ENCODE measurements at places on chromosomes 4 and X.

DNA sequence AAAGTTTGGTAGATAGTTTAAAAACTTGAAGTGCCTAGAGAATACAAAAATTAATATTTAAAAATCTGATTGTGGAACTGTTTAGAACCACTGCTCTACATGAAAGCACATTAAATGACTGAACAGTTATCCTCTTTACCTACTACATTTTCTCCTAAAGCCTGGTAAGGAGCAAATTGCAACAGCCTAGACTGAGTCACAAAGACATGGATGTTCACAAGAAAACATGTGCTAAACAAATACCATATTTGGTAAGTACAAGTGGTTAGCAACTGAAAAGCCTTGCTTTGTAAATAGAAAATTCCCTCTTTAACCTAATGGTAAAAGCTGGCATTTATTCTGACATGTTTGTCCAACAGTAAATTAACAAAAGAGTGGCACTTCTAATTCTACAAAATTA lies 203.1 kb downstream of the FBXO8 start:
- DNase-seq = no peak

DNA sequence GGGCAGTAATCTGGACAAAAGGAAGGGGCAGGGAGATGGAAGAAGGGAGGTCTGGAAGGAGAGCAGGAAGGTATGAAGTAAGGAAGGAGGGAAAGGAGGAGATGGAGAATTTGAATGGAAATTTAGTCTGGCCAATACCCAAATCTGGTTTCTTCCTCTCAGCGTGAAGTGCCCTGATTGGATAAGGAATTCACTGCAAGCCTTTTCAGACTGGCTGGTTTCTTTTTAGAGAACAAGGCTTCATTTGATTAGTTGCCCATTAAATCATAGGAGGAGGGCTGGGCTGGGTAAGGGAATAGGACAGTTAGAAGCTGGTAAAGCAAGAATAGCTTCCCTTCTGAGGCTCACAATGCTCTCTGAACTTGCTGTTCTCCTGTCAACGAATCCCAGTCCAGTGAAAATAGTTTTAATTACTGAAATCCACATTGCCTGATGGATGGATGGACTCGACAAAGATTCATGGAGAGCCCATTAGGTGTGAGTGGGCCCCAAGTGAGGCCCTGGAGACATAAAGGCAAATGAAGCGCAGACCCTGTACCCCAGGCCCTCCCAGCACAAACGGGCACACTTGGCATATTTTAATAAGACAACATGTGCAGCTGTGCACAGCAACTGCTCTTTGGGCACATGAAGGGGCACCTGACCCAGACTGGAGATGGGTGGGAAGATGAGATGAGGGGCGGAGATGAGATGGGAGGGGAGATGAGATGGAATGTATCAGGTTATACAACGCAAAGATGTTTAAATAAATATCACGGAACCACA lies 347.1 kb upstream of the GATB start:
- DNase-seq = no peak

DNA sequence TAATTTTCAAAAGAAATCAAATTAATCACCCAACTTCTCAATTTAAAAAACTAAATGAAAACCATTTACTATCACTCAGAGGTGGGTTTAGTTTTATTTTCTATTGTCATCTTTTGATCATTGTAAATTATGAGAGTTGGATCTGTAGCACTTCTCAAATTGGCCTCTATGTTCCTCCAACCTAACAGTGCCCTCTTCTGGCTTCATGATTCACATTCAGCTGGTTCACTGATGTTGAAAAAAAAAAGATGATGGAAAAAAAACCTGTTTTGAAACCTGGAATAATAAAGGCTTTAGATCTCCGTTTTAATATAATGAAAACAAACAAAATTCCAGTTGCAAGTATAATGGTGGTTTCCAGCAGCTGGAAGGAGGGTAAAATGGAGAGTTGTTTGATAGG lies 2.4 kb upstream of the NBDY start:
- DNase-seq = peak; percentile 43

DNA sequence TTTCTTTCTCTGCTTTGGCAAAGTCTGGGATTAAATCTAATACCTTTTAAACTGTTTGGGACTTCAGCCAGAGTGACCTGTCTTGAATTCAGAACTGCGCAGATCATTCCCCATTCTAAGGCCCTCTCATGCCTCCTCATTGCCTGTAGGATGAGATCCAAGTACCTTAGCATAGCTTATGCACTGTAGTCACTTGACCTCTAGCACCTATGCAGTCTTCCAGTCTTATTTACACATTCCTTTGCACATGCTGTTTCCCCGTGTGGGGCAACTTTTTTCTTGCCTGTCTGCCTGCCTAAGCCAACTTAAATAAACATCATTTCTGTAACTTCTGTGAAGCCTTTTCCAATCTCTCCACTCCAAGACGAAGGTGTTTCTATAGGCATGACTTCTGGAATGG lies 68.4 kb downstream of the AR start:
- DNase-seq = peak; percentile 36

GRCh38 chrX:7614616-7615015 lies 228.4 kb upstream of the VCX start:
- DNase-seq = no peak

GRCh38 chr4:1901127-1901526 lies 29.9 kb downstream of the NSD2 start:
- DNase-seq = no peak

DNA sequence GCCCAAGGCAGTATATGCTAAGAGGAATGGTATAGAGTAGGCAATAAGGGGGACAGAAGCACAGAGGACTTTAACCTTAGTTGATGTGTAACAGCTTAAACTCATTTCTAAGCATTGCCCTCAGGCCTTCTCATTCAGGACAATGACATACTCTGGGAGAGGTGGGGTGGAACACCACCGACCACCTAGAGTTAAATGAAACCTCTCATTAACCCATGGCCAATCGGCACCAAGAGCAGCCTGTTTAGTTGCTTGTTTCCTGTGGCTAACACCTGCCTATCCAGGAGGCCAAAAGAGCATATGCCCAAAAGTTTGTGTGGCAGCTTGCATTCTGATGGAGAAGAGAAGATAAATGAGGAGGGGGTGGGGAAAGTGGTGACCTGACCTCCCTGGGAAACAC lies 88.7 kb upstream of the PLAC1 start:
- no peak for DNase-seq

GRCh38 chr4:10579648-10580047 lies 104.9 kb downstream of the CLNK start:
- no peak for DNase-seq

DNA sequence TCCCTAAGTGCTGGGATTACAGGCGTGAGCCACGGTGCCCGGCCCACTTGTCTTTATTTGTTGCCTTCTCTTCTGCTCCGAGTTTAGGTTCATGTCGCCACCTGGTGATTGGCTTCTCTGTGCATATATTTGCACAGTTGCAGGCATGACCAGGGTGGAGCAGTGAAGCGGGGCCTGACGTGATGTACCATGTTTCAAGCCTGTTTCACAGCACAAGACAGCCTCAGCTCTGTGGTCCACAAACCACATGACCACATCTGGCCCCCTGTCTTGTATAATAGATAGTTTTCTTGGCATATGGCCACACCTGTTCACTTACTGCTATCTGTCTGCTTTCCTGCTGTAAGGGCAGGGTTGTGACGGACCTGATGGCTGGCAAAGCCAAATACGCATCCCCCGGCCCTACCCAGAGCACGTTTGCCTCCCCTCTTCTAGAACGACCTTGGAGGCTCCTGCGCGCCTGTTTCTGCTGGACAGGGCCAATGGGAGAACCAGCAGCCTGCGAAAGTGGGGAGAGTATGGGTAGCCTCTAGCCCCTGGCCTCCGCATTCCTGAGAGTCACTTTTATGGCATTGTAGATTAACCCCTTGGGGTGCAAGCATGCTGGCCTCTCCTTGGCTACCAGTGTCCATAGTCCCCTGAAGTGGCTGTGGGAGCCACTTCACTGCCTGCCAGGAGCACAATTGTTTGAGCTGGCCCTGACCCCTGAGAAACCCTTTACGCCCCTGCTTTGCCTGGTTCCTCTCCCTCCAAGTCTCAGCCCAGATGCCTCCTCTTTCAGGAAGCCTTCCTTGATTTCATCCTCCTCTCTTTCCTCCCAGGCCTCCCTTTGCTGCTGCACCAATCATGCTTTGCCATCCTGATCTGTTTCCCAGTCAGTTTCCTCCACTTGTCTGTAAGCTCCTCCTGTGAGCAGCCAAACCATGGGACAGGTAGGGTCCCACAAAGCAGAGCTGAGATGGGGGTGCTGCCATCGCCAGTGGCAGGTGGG lies 6.0 kb upstream of the SH3TC1 start:
- peak; percentile 42 for DNase-seq

DNA sequence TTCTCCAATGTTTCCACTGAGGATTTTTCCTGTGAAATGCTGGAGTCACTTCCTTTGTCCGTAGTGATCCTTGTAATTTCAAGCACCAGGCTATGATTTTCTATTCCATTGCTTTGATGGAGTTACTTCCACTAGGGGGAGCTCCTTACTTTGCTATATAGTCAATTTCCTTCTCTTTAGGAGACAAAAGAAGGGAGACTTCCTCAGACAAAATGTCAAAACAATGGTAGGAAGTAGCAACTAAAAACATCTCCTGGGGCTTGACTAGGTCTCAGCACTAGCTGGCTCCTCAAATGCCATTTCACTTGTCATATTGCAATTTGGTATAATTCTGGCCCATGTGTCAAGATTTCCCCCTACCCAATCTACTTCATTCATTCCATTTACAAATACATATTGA lies 24.1 kb downstream of the ZCCHC12 start:
- peak; percentile 46 for DNase-seq

DNA sequence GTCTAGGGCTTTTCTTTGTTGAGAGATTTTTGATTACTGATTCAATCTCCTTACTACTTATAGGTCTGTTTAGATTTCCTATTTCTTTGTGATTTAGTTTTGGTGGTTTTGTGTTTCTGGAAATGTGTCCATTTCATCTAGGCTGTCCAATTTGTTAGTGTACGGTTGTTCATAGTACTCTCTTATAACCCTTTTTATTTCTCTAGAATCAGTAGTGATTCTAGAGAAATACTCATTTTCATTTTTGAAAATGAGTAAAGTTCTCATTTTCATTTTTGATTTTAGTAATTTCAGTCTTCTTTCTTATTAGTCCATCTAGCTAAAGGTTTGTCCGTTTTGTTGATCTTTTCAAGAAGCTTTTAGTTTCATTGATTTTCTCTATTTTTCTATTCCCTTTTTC lies 7.5 kb downstream of the IL13RA1 start:
- DNase-seq = no peak

DNA sequence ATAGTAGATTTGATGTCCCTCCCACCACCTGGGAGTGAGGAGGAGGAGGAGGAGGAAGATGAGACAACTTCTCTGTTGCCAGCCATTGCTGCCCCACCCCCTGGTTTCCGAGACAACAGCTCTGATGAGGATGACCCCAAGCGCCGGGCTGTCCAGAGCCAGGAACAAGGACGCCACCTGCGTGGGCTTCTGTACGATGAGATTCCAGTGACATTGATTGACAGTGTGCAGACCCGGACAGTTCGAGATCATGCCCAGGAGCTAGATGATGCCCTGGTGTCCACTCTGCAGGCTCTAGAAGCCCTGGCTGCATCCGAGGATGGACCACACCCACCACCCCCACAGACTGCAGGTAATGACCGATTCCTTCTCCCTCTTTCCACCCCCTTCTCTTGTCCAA lies 30.5 kb upstream of the PRPS1 start:
- DNase-seq = no peak

- DNase-seq = peak; percentile 60
Observed at GRCh38 chr4:107838861-107839565, 14.3 kb downstream of the SGMS2 start.

GRCh38 chrX:110432091-110432905 lies 73.7 kb downstream of the RTL9 start:
- no peak for DNase-seq

DNA sequence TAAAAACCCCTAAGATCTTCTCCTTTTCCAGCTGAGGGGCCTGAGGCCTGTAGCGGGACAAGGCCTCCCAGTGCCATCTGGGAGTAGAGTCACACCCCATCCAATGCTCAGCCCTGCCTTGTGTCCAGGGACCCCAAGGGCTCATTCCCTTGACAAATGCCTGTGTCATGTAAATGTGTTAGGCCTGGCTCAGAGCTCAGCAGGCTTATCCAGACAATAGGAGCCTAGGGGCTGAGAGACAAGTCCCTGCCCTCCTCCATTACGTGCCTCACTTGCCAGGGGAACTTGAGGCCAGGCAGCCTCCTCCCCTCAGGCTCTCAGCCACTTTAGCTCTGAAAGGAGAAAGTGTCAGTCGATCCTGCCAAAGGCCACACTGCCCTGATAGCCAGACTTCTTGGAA lies 166.8 kb upstream of the MAMLD1 start:
- DNase-seq = no peak

GRCh38 chr4:3434881-3435685 lies 6.7 kb upstream of the HGFAC start:
- no peak for DNase-seq

DNA sequence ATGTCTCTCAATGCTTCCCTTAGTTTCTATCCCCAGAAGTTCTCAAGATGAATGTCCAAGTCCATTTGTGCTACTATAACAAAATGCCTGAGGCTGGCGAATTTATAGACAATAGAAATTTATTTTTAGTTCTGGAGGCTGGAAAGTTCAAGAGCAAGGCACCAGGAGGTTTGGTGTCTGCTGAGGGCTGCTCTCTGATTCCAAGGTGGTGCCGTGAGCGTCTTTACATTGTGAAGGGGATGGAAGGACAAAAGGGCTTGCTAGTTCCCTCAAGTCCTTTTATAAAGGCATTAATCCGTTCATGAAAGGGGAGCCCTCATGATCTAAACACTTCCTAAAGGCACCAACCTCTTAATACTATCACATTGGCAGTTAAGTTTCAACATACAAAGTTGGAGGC lies 12.3 kb downstream of the TRIM2 start:
- no peak for DNase-seq

- no peak for DNase-seq
Observed at GRCh38 chr4:3452376-3452775, 10.6 kb downstream of the HGFAC start.

DNA sequence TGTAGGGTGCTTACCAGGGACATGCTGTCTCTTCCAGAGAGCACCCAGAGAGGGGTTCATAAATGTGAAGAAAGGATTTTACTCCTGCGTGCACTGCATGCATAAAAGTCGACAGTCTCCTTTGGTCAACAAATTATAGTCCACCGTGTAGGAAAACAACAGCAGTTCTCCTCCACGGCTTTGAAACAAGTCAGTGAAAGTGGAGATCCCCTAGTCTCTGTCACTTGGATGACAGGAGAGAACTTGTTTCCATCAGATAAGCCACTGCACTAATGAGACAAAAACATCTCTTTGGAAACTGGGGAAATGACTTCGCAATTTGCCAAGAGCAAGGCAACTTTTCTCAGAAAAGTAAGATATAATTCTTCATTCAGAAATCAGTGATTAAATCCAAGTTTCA lies 9.7 kb downstream of the UNC5C start:
- DNase-seq = no peak

DNA sequence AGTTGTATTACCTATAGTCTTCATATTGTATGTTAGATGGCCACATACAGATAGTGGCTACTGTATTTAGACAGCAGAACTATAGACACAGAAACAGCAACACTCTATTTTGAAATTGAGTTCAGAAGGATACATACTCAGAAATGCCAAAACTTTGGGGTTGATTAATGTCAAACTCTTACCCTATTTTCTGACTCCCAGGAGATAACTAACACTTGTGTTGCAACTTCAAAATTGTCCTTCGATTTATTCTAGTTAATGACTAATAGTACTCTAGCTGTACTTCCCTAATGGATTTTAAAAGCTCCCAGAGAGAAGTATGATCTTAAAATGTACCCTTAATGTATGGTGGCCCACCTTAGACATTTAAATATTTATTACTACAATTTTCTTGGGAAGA lies 229.9 kb upstream of the UGT8 start:
- no peak for DNase-seq

- no peak for DNase-seq
Observed at GRCh38 chr4:120771907-120772306, 150.6 kb downstream of the PRDM5 start.
